Pancreas (tissue), 10 donors: ENCODE measurements at places on chromosomes 2 and 18. TPM values are rescaled to one million over a fixed set of nuclear protein-coding genes. Genes with fewer than 3 reads are reported as not detected.

DNA sequence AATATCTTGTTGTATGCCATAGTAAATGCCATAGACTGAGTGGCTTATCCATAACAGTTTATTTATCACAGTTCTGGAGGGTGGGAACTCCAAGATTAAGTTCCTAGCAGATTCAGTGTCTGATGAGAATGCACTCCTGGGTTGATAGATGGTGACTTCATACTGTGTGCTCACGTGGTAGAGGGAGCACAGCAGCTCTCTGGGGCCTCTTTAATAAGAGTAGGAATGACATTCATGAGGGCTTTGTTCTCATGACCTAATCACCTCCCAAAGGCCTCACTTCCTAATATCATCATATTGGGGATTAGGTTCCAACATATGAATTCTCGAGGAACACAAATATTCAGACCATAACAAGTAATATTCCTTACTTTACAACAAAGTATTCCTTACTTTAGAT lies 98.1 kb upstream of the SH3BP4 start:
- DNase-seq: no peak

The COQ10B gene
- total RNA-seq: 9.3 TPM

- no peak for DNase-seq
These were observed 2.3 kb downstream of the RFTN2 start for GRCh38 chr2:197673106-197673505.

The ALLC gene
- not detected for total RNA-seq

The COL4A3 gene
- 0.38 TPM for total RNA-seq

GRCh38 chr2:1052771-1053191 lies 102.1 kb downstream of the SNTG2 start:
- no peak for DNase-seq

DNA sequence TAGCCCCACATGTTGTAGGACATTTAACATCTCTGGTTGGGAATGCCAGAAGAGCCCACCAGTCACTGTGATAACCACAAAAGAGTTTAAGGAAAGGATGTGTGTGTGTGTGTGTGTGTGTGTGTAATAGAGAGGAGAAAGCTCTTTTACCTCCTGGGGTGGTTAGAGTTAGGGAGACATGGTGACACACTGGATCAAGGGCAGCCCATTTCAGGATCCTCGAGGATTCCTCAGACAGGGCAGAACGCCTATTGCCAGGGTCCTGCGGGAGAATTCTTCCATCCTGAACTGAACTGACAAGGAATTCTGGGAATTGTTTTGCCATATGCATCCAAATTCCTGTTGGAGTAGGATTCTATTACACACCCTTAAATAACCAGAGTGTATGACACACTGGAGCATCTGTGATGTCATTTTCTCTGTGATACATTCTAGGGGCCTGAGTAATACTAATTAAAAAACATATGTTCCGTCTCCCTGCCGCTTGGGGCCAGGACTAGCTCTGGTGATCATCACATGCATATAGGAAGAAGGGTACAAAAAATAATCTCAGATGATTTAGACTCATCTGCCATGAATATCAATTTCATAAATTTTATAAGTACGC lies 156.4 kb upstream of the MMADHC start:
- no peak for DNase-seq

DNA sequence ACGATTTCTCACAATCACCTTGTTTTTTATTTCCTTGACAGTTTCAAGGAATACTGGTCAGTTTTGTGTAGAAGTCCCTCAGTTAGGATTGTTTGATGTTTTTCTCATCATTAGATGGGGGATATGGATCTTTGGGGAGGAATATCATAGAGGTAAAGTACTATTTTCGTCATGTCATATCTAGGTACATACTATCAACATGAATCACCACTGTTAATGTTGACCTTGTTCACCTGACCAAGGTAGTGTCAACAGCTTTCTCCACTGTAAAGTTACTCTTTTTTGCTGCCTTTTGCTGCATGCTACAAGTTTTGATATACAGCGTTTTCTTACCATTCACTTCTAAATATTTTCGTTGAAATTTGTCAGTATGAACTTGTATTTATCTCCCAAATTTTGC lies 32.7 kb downstream of the NLRC4 start:
- no peak for DNase-seq

The ALPI gene
- total RNA-seq: not detected
